Muscle of back (tissue), 13 donors: ENCODE measurements at places on chromosomes 7 and 10.
A peak's percentile ranks its signal among the peaks of the same experiment; 100 is the strongest.

- DNase-seq = no peak
Measured at GRCh38 chr10:92747600-92747999, 57.8 kb downstream of the HHEX start.

DNA sequence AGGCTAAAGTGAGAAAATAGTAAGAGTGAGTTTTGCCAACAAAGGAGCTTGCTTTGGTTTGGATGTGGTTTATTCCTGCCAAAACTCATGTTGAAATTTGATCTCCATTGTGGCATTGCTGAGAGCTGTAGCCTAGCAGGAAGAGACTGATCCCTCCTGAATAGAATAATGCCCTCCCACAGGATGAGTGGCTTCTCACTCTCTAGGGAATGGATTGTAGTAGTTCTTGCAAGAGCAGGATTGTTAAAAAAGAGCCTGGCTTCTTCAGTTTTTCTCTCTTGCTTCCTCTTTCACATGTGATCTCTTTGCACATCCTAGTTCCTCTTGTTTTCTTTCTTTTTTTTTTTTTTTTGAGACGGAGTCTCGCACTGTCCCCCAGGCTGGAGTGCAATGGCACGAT lies 34.4 kb downstream of the ASAH2 start:
- DNase-seq = peak; percentile 20

DNA sequence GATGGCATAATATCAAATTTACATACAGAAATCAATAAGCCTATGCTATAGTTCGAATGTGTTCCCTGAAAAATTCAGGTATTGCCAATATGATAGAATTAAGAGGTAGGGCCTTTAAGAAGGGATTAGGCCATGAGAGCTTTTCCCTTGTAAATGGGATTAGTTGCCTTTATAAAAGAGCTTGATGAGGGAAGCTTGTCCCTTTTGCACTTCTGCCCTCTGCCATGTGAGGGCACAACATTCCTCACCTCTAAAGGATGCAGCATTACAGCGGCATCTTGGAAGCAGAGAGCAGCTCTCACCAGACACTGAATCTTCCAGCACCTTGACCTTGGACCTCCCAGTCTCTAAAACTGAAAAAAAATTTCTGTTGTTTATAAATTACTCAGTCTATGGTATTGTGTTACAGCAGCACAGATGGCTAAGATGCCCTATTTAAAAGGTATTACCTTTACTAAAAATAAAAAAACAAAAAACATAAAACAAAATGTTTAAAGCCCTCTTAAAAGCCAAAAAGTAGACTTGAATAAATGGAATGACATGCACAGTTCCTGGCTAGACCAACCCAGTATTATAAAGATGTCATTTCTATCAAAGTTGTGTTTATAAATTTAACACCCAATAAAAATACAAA lies 909.6 kb downstream of the REEP3 start:
- no peak for DNase-seq

DNA sequence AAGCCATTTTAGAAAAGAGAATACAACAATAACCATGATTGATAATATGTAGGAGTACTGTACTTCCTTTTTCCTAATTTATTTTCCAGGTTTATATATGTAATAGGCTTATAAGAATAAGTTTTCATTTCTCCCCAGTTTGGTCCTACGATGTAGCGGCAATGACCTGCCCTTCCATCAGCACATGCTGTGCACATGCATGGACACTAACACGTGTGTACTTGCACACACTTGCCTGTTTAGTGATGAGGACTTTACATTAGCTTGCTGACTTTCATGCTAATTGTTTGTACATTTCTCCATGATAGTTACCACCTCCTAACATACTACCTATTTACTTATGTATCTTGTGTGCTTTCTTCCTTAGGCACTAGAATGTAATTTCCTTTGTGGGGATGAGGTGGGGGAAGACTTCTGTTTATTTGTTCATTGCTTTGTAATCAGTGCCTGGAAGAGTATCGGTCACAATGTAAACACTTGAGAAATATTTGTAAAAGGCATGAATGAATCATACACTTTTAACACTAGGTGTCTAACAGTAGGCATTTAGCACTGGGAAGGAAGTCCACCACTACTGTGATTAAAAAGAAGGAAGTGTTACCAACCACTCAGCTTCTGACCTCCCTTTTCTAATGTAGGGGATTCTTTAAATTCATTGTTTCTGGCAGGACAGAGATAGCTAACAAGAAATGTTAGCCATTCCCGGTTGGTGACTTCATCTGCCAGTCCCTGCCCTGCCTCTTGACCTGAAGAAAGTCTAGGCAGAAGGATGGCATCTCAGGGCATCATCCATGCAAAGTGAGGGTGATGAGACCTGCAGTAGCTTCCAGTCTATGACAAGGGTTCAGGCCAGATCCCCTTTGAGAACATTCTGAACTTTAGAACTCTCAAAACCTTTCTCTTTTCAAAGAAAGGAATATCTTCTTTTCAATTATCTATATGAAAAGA lies 120.2 kb upstream of the RAB18 start:
- DNase-seq = no peak

- no peak for DNase-seq
Measured at GRCh38 chr7:30557245-30557644, 37.4 kb upstream of the GARS1 start.

GRCh38 chr7:44849259-44849884 lies 1.5 kb upstream of the H2AZ2 start:
- no peak for DNase-seq

DNA sequence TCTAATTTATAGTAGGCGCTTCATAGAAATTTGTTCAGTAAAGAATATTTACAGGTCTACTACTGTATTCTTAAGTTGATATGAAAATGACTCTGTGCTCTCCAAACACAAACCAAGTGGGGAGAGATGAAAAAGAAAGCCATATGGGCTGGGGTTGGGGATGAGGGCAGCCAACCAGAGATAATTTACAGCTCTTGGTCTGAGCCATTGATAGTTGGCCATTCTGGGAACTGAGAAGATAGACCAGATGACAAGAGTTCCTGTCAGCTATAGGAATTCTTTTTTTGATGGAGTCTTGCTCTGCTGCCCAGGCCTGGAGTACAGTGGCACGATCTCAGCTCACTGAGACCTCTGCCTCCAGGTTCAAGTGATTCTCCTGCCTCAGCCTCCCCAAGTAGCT lies 57.4 kb downstream of the LAMB4 start:
- DNase-seq = no peak

GRCh38 chr10:13225601-13226000 lies 8.6 kb downstream of the UCMA start:
- no peak for DNase-seq

GRCh38 chr10:51905032-51905431 lies 205.6 kb upstream of the CSTF2T start:
- DNase-seq = no peak

DNA sequence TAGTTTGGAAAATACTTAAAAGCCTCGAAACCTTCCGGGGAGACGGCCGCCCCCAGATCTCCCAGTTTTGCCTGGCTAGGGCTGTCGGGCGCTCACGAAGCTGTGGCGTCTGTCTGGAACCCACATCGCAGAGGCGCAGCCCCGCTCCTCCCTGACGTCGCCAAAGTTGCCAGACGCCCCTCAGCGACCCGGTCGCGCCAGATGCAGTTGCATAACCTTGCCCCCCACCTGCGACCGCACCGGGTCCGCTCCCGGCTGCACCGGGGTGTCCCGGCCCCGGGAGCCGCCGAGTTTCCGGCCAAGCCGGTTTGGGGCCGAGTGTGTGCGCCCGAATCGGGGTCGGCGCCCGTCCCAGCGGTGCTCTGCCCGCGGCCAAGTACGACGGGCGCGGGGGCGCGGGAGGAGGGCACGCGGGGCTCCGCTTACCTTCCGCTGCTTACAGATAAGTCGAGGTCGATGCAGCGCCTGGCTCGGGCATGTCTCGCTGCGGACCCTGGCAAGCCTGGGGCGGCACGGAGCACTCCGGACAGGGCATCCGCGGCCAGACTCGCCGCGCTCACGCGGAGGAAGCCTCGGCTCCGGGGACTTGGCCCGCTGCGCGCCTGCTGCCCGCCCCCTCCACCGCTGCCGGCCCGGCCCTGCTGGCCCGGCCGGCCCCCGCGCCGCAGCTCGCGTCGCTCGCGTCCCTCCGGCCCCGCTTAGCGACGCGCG lies 665 bp downstream of the INSYN2A start:
- no peak for DNase-seq

DNA sequence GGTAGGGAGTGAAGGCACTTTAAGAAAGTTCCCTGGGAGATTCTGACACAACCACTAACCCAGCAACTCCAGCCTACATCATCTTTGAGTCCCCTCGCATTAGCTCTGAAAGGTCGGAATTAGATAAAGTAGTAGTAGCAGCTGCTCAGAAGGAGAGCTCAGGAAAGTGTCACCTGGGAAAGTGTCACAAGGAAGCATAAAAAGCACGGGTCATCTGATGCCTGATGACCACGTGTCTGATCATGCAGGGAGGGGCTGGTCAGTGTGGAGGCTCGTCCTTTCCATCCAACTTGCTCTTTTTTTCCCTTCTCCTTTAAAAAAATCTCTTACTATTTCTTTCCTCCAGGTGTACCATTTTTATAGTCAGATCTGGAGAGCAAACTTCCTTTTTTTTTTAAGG lies 47.1 kb upstream of the PDCD4 start:
- no peak for DNase-seq

DNA sequence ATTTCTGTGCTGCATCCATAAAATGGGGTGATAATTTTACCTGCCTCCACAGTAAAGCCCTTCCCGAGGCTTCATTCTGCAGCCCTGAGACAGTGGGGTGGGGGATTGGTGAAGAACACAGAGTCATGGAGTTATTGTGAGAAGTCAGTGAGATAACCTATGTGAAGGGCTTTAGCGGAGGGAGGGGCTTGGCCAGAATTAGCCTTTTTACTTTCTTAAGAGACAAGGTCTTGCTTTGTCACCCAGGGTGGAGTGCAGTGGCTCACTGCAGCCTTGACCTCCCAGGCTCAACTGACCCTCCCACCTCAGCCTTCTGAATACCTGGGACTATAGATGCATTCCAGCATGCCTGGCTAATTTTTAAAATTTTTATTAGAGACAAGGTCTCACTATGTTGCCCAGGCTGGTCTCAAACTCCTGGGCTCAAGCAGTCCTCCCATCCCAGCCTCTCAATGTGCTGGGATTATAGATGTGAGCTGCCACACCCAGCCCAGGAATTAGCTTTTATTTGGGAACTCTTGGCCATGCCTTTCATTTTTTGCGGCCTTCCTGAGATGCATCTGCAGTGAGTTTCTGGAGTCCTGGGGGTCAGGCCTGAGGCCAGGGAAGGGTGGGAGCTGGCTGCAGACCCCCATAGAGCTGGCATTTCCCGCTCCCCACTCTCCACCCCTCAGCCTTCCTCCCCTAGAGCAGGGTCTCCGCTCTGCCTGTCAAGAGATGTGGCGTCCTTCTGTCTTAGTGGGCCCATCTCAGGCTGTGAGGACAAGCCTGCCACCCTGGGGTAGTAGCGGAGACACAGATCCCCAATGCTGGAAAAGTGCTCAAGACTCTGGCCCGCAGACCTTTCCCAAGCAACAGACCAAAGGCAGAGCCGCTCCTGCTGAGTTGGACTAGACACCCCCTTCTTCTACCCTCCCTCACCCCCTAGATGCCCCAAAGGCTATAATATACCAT lies 77.0 kb downstream of the ZMIZ1 start:
- no peak for DNase-seq

- DNase-seq = no peak
Measured at GRCh38 chr10:125823663-125824251, 411 bp downstream of the BCCIP start.

DNA sequence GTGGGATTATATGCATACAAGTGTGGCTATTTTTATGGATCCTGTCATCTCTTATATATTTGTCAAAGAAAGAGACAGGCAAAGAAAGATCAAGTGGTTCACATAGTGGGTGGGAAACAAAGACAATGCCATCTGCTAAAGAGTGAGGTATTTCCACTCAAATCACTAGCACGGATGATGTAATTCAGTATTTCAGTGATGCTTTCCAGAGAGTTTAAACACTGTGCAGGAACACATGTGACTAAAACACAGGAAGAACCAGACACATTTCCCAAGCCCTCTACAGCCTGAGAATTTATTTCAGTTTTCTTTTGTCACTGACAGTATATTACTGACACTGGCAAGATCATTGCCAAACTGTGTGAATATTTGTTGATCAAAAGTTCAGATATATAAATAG lies 885.7 kb upstream of the CELF2 start:
- DNase-seq = peak; percentile 18

- DNase-seq = no peak
Measured at GRCh38 chr7:12635830-12636229, 51.6 kb upstream of the ARL4A start.
